ENCODE measurements at places on chromosomes 5 and 9.
A peak's percentile ranks its signal among the peaks of the same experiment; 100 is the strongest.

DNA sequence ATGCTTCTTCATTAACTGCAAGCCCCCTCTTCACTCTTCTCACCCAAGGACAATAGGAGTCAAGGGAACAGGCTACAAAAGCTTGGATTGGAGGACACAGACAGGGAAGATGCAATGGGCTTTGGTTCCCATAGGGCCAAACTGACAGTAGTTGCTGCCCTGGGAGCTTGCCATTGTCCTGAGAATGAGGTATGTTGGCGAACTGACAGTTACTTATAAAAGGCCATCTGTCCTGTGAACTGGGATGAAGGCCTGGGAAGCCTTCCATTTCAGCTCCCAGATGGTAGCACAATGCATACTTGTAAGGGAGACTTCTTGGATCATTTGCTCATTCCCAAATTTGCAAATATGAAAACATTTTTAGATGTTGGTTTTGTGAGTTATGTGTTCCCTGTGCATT, 88.9 kb downstream of the SNCAIP start:
- no peak for DNase-seq

DNA sequence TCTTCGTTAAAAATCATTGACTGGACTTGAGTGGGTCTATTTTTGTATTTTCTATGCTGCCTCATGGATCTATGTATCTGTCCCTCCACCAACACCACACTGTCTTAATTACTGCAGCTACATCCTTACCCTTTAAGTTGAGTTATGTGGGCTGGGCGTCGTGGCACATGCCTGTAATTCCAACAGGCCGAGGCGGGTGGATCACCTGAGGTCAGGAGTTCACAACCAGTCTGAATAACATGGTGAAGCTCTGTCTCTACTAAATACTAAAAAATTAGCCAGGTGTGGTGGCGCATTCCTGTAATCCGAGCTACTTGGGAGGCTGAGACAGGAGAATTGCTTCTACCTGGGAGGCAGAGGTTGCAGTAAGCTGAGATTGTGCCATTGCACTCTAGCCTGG, 48.2 kb downstream of the XRCC4 start:
- DNase-seq = no peak

GRCh38 chr9:20002011-20002410, 213.2 kb upstream of the SLC24A2 start:
- DNase-seq = no peak

DNA sequence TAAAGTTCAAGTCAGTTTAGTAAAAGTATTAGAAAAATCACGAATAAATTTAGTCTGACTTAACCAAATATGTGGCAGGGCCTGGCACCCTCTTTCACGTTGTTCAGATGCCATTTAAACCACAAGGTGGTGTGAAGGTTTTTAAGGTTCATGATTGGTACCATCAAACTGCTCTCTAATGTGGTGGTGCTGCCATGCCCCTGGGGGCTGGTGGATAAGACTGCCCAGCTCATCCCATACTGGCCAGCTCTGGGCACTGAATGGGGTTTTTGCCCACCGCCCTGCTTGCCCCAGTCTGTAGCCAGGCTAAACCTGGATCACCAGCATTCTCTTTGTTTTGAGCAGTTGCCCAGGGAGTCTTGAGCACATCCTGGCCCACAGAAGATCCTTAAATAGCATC, 159.3 kb downstream of the GABBR2 start:
- no peak for DNase-seq

DNA sequence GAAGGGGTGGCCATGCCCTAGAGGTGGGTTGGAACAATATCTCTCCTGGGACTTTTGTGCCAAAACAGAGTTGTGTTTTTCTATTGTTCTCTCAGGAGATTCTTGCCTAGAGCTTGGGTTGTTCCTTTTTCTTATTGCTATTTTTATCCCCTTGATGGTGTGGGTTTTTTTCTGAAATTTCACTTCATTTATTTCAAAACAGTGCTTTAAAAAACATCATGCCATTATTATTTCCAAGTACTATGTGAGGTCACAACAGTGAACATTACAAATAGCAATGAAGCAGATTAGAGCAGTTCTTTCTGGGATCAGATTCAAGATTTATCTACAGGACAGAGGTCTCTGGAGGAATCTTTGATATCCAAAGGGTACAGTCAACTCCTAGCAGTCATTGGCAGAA, 76.6 kb downstream of the ACTBL2 start:
- no peak for DNase-seq

DNA sequence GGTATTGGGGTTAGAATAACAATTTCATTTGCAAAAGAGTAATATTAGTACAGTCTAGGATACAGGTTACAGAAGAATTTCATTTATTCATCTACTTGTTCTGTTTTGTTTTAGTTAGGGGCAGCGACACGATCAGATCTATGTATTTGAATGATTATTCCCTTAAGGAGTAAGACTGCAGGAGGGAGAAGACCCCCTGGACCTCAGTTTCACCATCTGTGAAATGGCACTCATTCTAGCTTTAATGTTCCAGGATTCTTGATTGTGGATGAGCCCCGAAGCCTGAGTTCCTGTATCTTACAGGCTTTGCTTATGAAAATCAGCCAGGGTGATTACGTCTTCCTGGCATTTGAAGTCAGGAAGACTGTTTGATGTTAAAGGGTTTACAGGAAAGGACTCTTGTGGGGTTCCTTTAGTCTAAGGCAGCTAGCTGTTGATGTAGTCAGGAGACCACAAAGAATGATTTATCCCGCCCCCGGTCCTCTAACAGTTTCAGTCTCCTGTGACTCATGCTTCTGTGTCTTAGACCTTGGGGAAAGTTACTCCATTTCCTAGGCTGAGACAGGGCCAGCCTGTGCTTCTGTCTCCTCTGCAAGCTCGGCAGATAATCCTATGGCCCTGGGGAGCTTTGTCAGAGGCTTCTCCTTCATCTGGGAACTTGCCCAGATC, 11.5 kb downstream of the SMIM3 start:
- DNase-seq = peak; percentile 49

DNA sequence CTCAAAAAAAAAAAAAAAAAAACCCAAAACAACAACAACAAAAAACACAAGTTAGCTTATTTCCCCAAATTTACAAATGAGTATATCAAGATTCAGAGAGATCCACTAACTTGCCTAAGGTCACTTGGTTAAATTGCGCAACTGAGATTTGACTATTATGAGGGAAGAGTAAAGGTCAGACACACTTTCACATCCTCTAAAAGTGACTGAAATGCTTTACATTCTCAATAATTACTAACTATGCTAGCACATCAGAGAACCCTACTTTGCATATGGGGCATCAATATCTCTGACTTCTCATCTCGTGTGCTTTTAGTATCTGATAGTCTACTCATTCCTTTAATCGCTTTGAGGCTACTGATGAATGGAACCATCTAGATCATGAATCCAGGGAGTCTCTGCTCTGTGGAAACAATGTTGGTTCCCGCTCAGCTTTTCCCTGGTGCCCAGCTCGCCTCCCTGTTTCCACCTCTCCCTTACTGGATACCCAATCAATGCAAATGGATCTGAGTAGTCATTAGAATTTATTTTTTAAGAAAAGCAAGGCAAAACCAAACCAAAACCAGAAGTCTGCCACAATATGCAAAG, 182.1 kb upstream of the TRIM32 start:
- no peak for DNase-seq

GRCh38 chr5:33601881-33602280, 161.1 kb downstream of the TARS1 start:
- no peak for DNase-seq

GRCh38 chr5:4124221-4124970, 528.8 kb downstream of the IRX1 start:
- no peak for DNase-seq

- DNase-seq = no peak
Observed at GRCh38 chr5:135535420-135535819, 344 bp downstream of the NEUROG1 start.

- peak; percentile 22 for DNase-seq
Observed at GRCh38 chr5:151264113-151264512, 11.1 kb downstream of the GM2A start.

- DNase-seq = no peak
Observed at GRCh38 chr5:157602505-157602904, 26.9 kb upstream of the ADAM19 start.

- DNase-seq = no peak
Observed at GRCh38 chr9:104758974-104759373, 5.0 kb upstream of the NIPSNAP3B start.

DNA sequence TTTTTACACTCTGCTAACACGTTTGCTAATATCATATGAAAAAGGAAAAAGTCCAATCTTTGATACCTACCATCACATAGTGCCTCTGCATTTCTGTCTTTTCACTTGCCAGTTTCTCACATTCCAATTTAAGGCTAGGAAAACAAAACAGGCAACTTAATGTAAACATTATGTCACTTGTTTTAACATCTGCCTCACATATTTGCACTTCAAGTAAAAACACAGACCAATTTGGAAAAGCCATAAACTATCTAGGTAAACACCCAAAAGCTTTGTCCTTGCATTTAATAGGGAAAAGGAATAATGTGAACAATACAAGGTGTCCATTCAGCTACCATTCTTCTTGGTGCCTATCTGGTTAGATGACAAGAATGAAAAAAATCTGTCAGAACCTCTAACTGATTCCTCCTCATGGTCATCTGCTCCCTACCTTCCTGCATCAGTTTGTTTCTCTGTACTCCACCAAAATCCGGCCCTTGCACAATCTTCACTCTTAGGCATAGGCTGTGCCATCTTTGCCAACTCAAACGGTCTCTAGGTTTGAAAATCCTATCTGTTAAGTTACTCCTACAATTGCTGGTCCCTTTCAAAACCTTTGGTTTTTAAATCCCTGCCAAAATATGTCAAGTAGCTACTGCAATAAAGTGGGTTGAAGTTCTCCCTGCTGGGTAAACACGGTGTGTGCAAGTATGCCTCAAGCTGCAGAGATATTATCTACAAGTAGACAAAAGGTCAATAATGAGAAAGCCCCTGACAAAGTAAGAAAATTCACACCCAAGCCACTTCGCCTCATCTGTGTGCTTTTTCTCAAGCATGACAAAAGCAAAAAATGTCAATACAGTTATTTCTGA, 3.4 kb downstream of the TLE1 start:
- no peak for DNase-seq

DNA sequence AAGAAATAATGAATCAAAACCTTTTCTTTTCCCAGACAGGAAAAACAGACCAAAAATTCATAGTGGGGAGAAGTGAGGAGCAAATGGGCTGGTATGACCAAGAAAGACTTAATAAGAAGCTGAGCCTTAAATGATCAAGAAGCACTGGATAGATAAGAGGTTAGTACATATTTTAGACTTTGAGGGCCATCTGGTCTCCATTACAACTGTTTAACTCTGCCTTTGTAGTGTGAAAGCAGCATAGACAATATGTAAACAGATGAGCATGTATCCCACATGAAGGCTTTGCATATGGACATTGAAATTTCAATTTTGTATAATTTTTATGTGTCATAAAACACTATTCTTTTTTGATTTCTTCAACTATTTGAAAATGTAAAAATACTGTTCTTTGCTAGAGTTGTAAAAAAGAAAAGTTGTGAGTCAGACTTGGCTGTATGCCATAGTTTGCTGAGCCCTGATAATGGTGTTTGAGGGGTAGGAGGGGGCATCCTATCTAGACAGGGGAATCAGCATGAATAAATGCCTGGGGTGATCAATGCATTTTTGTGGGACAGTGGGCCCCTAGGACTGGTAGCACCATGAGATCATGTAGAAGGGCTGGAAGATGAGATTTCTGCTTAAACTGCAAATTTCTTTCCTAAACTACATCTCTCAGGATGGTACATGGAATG, 91.8 kb upstream of the GPR151 start:
- no peak for DNase-seq

- no peak for DNase-seq
Observed at GRCh38 chr5:107361945-107362344, 308.8 kb downstream of the EFNA5 start.

DNA sequence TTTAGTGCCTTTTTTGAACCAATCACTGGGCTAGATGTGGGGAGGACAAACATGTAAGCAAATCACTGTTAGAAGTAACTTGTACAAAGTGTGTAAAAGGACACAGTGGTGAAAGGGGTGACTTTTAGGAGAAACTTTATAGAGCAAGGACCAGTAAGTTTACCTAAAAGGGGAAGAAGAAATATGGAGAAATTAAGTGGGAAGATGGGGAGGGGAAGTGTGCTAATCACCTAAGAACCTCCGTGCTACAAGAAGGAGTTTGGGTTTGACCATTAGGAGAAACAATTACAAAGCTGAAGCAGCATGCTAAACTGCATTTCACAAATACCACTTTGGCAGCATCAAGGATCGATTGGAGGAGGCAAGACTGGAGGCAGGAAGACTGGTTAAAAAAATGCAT, 17.3 kb downstream of the ITGA1 start:
- DNase-seq = no peak

DNA sequence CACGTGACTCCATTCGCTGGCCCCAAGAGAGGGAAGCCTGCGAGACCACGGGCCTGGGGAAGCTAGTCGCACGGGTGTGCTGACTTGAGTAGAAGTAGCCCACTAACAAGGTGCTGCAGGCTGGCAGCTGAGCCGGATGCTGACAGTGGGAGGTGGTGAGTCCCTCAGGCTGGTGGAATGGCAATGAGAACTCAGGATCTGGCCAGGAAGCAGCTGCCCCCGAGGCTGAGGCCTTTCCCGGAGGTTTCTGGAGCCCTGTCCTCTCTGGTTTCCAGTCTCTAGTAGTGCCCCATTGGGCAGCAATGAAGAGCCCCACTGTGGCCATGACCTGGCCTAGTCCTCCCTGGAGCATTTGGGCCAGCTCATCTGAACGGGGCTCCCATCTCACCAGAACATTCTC, 366.7 kb upstream of the IRX4 start:
- DNase-seq = no peak

DNA sequence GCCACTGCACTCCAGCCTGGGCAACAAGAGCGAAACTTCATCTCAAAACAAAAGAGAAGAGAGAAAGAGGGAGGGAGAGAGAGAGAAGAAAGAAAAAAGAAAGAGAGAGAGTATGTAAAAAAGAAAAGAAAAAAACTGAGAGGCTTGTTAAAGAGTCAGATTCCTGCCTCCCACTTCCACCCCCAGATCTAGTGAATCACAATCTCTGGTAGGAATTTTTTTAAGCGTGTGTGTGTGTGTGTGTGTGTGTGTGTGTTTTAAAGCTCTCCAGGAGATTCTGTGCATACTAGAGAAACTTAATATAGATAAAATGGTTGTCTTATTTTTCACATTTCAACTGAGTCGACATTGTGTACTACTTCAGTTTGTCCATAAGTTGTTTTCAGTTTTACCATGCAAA, 32.0 kb downstream of the SAR1B start:
- no peak for DNase-seq

- peak; percentile 58 for DNase-seq
Observed at GRCh38 chr5:173629628-173630027, 13.2 kb upstream of the BOD1 start.

DNA sequence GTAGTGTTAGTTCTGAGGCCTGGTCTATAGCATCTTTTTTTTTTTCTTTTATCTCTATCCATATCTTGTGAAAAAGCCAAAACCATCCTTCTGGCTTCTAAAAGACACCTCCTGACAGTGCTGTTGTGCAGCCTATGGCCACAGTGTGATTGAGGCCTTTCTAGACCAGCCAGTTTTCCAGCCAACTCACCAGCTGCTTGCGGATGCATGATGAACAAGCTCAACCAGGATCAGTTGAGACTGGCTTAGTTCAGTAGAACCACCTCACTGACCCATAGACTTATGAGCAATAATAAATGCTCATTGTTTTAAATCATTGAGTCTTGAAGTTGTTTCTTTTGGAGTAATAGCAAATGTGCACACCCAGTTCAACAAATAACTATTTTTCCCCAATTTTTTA, 296.9 kb downstream of the FAM170A start:
- no peak for DNase-seq

Data from GM13977 (cell line).